BE2C (cell line): ENCODE measurements at places on chromosomes 1 and 21.

GRCh38 chr1:180662709-180663108 is 30.9 kb downstream of the XPR1 start:
- no peak for DNase-seq

GRCh38 chr1:29698033-29698432 is 461.7 kb downstream of the PTPRU start:
- DNase-seq = peak; percentile 65

GRCh38 chr1:3034728-3035562 is 13.7 kb downstream of the ACTRT2 start:
- no peak for DNase-seq

- DNase-seq = no peak
Observed at GRCh38 chr21:16550917-16551741, 821.3 kb downstream of the USP25 start.

DNA sequence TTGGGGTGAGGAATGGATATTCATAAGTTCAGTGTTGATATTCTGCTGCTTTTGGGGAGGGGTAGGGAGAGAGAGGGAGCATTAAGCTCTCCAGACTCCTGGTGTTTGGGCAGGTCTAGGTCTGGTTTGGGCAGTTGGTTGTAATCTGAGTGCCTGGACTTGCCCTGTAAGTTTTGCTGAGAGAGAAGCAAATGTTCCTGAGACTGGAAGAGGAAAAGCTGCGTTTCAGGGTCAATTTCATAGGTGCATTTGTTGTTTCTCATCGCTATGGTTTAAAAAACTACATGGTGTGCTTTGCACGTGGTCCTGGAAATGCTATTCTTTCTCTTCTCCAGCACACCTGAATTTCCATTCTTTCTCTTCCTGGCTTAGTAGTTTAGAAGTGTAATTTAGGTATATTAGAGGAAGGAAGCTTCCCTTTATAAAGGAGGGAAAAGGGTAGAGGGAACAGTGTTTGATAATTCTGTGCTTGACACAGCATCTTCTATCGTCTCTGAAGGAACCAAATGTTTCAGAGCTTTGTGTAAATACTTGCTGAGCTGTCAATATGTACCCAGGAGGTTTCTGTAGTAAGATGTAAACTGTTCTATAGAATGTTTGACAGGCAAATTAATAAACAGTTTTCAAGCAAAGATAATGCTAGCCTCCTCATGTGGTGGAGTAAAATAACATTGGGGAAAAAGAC is 6.3 kb downstream of the ARID1A start:
- no peak for DNase-seq

DNA sequence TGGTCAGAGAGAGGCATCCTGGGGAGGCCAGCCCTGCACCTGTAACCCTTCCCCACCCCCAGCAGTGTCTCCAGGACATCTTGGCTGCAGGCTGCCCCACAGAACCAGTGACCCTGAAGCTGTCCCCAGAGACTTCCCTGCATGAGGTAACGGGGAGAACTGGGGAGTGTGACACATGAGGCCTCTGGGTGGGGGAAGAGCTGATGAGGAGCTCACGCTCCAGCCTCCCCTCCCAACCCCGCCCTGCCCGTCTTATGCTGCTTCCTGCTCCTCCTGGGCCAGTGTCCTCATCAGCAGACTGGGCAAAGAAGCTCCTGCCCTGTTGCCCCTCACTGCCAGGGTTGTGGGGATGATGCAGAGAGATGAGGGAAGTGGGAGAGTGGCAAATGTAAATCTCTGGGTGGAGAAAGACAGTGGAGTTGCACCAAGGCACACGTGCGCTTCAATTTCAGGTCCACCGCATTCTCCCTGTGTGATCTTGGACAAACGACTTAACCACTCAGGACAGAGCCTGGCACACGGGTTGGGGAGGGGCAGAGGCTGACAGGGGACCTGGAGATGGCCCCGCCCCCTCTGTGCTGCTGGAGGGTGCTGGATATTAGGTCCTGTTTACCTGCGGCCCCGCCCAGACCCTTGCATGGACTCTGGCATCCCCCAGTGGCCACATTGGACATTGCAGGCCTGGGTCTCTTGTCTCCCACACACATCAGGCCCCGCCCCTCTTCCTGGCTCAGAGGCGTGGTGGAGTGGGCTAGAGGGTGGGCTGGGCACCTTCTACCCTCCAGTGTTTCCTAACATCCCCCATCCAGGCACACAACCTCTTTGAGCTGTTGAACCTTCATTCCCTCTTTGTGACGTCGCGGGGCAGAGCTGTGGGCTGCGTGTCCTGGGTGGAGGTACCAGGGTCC is 12.3 kb downstream of the CLCNKB start:
- peak; percentile 81 for DNase-seq

GRCh38 chr1:222931023-222931422 is 116.2 kb downstream of the DISP1 start:
- no peak for DNase-seq

GRCh38 chr1:213988507-213989001 is 781 bp downstream of the PROX1 start:
- no peak for DNase-seq

- no peak for DNase-seq
Observed at GRCh38 chr1:174912264-174912663, 87.5 kb upstream of the CACYBP start.
